ENCODE measurements at places on chromosomes 1 and 21.

DNA sequence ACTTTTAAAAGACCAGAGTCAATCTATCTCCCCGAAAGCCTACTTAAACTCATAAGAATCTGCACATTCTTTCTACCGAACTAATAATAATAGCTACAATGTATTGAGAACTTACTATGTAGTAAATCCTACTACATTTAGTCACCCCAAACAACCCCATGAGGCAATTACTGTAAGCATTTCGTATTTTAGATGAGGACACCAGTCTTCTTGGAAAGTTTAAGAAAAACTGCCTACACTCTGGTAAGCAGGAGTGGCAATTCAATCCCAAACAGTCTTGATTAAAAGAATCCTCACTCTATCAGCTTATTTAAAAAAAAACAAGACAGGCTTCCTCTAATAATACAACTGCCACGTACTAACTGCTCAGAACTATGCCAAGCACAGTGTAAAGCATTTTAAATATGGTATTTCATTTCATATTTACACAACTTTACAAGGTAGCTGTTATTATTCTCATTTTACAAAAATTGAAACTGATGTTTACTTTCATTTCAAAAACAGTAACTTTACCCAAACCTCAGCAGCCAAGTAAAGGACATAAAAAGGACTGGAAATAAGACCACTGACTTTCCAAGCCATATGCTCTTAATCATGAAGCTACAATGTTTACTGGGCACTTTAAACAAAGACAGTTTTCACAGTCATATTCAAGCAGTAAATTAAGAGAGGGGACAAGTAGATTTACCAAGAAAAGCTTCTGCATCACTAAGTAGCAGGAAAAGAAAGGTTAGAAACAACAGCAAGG, 13.9 kb downstream of the ARID4B start:
- DNase-seq: no peak

DNA sequence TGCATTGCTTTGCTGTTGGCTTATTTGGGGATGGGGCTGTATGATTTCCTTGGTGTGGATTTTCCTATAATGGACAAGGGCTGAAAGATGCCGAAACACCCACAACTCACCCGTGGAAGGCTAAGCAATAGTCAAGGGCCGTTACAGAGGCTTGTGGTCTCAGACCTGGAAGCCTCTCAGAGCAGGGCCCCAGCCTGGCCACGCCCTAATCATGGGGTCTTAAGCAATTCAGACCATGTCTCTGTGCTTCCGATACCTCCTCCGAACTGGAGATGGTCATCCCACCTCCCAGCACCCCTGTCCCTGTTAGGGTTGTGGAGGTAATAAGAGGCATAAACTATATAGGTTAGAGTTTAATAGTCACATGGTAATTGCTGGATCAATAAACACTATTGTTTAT, 3.4 kb downstream of the ABCG1 start:
- DNase-seq: no peak

DNA sequence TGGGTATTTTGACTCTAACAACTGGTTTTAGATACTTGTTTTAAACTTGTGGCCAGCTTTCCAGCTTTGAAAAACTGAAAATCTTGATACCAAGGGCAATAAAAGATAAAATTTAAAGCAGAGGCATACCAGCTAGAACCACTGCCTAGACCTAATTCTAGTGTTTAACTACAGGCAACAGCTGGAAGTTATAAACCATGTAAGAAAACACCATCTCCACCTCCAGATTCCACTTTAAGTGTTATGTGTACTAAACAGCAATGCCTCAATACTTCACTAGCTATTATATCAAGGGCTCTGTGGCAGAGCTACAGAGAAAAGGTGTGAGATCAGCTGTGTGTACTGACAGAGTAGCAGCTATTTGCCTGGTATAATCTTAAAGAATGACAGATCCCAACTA, 69.5 kb downstream of the LPAR3 start:
- no peak for DNase-seq

DNA sequence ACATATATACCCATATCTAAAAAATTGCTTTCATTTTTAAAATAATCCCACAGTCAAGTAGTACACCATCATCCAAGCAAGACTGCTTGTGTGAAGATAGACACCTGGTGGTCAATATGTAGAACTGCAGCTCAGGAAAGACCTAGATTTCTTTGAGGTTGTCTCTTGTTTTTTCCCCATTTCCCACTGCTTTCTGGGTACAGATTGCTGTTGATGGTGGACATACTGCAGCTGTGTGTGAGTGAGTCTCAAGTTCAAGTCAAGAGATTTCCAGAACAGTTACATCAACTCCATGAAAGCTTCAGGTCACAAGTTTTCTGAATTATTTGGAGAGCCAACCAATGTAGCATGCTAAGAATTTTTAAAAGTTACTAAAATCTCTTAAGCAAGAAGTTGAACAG, 306.4 kb downstream of the DUSP10 start:
- DNase-seq: no peak

DNA sequence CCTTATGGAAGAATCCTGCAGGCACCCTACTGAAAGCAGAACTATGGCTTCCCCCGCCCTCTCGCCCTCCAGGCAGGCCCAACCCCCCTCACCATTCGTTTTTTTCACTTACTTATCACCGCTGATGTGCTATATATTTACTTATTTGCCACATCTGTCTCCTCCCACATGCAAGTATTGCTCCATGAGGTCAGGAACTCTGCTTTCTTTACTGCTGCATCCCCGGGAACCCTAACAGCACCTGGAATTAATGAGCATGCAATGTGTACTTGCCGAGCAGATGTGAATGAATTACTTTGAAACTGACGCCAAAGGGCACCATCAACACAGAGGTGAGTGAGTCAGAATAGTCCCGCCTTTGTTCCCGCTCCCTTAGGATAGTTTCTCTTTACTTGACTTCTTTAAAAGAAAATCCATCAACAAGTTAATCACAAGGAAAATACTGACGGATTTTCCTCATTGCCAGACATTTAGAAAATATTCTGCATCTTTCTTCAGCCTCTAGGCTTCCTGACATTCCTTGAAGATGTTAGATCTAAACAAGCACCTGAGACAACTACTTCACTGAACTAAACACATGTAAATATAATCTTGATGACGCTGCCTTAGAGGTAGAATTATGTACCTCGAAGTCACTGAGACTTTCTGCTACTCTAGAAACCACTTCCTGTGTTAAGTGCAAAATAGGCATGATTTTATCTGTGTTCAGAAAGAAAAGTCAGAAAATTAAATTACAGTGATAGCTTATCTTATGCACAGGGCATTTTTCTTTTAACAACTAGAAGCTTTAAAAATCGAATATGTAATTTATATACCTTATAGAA, 17.5 kb upstream of the RAB4A start:
- peak; percentile 38 for DNase-seq

- DNase-seq: no peak
Observed at GRCh38 chr1:170521818-170522217, 10.1 kb upstream of the GORAB start.

- DNase-seq: no peak
Observed at GRCh38 chr1:178533121-178533946, 20.4 kb downstream of the TEX35 start.

GRCh38 chr1:11355559-11356475, 82.8 kb downstream of the UBIAD1 start:
- DNase-seq: no peak

DNA sequence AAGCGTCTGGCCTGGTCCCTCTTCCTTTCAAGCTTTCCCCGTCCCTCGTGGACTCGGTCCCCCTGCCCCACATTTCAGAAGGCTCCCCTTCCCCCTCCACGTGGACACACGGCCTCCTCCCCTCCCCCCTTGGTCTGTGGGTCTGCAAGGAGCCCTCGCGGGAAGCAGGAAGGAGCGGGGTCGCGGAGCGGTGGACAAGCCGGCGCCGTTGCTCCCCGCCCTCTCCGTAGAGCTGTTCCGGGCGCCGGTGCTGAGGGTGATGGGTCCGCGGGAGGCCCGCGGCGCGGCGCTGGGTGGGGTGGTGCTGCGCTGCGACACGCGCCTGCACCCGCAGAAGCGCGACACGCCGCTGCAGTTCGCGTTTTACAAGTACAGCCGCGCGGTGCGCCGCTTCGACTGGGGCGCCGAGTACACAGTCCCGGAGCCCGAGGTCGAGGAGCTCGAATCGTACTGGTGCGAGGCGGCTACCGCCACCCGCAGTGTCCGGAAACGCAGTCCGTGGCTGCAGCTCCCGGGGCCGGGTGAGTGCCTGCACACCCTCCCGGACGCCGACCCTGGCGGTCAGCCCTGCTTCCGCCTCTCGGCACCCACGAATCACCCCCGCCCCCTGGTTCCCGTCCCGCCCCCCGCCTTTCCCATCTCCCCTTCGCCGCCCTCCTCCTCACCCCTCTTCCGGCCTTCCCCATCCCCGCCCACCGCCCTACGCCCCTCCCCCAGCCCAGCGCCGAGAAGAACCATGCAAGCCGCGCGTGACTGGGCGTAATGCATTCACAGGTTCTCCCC, 5.3 kb downstream of the FCRLB start:
- DNase-seq: peak; percentile 88

- no peak for DNase-seq
Observed at GRCh38 chr1:170240409-170240808, 94.7 kb downstream of the NTMT2 start.

- no peak for DNase-seq
Observed at GRCh38 chr1:244318512-244318911, 133.2 kb downstream of the ADSS2 start.

DNA sequence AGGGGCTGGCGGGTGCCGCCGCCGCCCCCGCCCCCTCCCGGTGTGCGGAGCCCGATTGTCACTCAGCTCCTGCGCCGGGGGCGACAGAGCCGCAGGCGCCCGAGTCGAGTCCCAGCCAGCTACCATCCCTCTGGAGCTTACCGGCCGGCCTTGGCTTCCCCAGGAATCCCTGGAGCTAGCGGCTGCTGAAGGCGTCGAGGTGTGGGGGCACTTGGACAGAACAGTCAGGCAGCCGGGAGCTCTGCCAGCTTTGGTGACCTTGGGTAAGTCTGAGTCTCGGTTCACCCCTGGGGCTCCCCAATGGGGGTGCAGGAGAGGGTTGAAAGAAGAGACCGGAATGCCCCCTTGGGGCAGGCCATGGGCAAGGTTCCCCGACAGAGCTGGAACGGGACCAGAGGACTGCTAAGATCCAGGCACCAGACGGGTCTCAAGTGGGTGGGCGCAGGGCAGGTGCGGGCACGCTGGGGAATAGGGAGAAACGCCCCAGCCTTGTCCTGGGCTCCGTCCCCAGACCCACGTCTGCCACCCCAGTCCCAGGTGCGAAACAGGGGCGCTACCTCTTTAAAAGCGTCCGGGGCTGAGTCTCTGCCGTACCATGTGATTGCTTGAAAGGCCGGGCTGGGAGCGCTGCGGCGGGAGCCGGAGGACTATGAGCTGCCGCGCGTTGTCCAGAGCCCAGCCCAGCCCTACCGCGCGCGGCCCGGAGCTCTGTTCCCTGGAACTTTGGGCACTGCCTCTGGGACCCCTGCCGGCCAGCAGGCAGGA, at the start of gene ADORA1:
Gene ADORA1, plus strand, starts transcription at position 61 of the 765 bp plus-strand sequence. CDS start 1,116 bp downstream, outside the sequence.
- DNase-seq: no peak

GRCh38 chr1:10599194-10599861, 124.6 kb downstream of the PEX14 start:
- DNase-seq: no peak

- no peak for DNase-seq
Observed at GRCh38 chr1:10621906-10622305, 147.2 kb downstream of the PEX14 start.

DNA sequence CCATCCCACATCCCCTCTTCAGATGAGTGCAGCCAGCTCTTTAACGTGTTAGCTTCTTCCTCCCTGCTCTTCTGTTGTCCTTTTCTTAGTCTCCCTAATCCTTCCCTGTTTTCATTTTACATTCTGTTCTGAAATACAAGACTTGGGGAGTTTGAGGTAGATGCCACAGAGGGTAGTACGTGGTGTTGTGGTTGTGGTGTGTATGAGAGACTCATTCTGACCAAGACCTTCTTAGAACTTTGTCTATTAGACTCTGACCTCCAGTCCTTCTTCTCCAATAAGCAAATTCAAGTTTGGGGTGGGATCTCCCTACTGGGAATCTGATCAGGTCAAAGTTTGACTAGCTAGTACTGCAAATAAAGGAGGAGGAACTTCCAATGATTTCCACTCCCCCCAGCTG, 39.5 kb downstream of the CACNA1E start:
- no peak for DNase-seq

GRCh38 chr1:24991697-24992096, 61.6 kb upstream of the RUNX3 start:
- DNase-seq: no peak

DNA sequence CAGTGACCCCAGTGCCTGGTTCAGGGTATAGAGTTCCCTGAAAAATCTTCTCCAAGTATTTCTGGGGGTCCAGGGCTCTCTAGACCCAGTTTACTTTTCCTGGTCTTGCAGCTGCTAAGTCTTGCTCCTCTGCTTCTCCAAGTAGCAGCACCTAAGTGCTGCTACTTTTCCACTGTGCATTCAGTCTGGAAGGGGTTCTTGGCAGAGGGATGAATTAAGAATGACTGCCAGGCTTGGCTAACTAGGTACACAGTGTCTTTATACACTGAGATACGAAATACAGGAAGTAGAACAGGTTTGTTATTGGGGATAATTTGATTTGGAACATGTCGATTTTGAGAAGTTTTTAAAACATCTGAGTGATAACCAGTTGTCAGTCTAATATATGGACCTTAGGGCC, 24.2 kb upstream of the ERICH3 start:
- no peak for DNase-seq

DNA sequence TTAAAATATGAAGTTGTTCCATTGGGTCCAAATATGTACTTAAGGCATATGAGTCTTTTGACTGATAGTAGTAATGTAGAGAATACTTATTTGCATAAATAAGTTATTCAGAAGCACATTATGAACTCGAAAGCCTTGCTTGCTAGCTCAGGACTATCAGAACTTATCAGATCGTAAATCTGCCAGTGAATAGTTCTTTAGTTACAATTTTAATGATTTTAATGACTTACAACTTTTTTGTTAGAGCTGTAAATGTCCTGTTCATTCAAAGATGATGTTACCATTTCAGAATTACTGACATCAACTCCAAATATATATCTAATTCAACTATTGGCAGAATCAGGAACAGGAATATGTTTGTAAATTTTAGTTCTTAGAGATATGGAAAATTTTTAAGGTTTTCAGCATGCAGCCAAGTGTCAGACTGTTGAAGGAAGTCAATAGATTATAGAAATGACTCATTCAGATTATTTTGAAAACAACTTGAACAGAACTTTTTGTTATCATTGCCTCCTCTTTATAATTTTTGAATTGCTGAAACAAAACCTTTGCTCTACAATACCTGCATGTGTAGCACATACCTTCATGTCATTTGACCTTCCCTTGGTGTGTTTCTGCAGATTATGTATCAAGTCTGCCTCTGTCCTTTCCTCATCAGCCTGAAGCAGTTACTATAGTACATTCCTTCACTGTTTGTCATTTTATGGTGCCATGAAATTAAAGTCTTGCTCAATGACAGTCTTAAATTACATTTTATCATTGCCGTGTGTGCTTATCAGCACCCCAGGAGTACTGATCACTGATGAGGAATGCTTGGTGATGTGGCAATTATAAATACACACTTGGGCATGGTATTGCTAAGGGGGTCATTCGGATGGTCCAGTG, 44.9 kb downstream of the LRRC8D start:
- no peak for DNase-seq

- DNase-seq: no peak
Observed at GRCh38 chr1:183689762-183690204, 36.7 kb upstream of the APOBEC4 start.

- DNase-seq: no peak
Observed at GRCh38 chr1:180353945-180354344, 123.9 kb downstream of the LHX4 start.

GRCh38 chr1:961132-961669, 817 bp downstream of the KLHL17 start:
- DNase-seq: no peak

- no peak for DNase-seq
Observed at GRCh38 chr1:233960386-233960785, 55.9 kb downstream of the SLC35F3 start.

- DNase-seq: no peak
Observed at GRCh38 chr1:200166411-200166810, 138.9 kb downstream of the NR5A2 start.

Data from CD4-positive, alpha-beta T cell treated with Interleukin-17A for 4 hours (primary cell).